ENCODE measurements at places on chromosomes 11 and 22.

DNA sequence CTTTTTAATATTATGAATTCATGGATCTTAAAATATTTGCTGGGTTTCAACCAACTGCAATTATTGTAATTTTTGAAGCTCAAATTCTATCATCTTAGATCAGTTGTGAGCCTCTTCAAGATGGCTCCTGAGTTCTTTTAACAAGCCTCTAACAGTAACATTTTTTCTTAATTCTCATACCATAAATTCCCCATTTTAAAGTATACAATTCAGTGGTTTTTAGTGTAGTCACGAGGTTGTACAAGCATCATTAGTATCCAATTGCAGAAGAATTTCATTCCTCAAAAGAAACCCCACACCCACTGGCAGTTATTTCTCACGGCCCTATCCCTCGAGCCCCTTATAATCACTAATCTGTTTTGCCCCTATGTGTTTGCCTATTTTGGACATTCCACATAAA is 270.8 kb downstream of the SBF2 start:
- H3K4me3 ChIP-seq = no peak overlapping the region
- no peaks in the 10 kb centered on the region for H3K27me3 ChIP-seq
- DNase-seq = no peak
- no peaks in the 10 kb centered on the region for H3K36me3 ChIP-seq

DNA sequence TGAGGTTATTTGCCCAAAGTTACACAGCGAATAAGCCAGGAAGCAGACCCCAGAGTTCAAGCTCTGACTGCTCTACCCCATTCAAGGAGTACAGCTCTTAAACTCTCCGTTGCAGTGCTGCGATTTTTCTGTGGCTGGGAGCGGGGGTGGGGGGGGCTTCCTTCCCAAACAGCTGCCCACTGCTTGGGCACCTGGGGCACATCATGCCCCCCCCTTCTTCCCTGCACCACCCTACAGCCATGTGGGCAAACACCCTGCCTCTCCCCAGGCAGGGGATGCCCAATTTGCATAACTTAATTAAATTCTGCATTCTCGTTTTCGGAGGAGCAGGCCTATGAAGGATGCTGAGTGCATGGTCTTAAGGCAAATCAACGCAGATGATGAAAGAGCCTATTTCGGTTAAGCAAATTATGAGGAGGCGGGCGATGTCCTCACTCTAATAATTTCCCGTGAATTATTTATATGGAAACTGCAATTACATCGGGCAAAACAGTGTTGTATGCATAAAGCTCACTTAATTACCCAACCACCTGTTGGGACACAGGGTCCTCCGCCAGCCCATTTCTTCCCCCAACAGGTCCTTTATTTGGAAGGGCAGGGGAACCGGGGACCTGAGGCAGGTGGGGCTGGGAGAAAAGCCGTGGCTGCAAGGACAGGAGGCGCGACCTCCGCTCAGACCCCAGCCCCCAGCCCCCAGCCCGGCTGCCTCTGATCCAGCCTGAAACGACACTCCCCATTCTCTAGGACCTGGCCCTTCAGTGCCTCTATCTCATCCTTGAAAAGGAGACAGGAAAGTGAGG is 610.5 kb downstream of the BUD13 start:
- H3K4me3 ChIP-seq = no peak overlapping the region
- H3K36me3 ChIP-seq = no peaks in the 10 kb centered on the region
- H3K4me1 ChIP-seq = no peaks in the 10 kb centered on the region
- no peak overlapping the region for H3K27ac ChIP-seq
- peaks cover 4% of the 10 kb centered on the region for H3K27me3 ChIP-seq

DNA sequence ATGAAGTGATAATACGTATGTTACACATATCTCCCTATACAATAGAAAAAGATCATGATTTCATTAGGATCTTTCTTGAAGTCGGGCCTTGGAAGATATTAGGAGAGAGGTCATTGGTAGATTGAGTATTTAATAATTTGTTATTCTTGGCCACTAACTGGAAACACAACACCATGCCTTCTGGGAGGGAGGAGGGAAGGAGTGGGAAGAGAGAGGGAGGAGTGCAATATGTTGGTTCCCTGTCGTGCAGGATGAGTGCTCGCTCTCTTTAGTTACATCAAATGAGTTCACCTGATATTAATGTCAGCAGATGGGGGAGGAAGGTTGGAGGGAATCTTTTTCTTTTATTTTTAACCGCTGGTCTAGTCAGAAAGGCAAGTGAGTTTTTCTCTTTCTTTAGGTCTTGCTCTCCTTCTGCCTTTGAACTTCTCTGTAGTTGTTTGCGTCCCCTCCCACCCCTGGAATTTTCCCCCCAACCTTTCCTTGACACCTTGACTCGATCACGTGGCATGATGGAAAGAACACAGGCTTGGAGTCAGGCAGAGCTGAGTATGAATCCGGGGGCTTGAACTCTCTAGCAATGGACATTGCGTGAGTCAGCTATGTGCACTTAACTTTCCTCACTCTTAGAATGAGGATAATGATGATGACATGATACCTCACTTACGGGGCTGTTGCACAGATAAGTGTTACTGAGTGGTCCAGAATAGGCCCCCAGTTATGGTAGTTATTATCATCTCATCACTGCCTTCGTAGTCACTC is 6.2 kb downstream of the ADAMTS15 start:
- H3K4me3 ChIP-seq = no peak overlapping the region
- no peak for DNase-seq
- H3K27ac ChIP-seq = no peak overlapping the region

DNA sequence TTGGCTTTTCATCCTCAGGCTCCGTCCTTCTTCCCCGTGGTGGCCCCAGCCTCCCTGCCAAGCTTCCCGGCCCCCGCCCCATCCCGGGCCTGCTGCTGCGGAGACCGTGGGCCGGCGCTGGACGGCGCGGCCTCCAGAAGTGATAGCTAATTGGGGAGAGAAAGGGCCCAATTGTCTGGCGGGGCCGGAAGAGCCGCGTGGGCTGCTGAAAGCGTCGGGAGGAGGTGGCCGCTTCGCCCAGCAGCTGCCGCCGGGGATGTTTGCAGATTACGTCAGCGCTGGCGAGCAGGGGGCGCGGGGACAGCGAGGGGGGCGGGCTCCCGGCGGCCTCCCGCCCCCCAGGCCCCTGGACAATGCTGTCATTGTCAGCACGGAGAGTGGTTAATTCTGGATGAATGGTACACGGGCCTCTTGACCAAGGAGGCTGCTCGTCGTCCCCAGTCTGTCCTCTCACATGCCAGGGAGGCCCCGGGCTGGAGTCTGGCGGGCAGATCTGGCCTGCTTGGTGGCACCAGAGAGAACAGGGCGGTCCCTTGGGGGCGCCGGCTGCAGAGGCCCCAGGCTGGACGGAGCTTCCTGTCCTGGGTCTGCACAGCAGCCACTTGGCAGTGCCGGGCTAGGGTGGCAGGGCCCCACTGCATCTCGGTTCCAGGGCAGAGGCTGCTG is 1.6 kb downstream of the SMIM38 start:
- H3K4me1 ChIP-seq = peaks cover 15% of the 10 kb centered on the region
- DNase-seq = no peak
- H3K4me3 ChIP-seq = peak overlapping the region; percentile 38
- H3K27me3 ChIP-seq = peaks cover 24% of the 10 kb centered on the region

- H3K27ac ChIP-seq = peak overlapping the region; percentile 65
- H3K4me1 ChIP-seq = peaks cover 30% of the 10 kb centered on the region
- H3K27me3 ChIP-seq = no peaks in the 10 kb centered on the region
- no peaks in the 10 kb centered on the region for H3K36me3 ChIP-seq
These were observed 8.8 kb upstream of the PDGFB start for GRCh38 chr22:39253435-39254070.

DNA sequence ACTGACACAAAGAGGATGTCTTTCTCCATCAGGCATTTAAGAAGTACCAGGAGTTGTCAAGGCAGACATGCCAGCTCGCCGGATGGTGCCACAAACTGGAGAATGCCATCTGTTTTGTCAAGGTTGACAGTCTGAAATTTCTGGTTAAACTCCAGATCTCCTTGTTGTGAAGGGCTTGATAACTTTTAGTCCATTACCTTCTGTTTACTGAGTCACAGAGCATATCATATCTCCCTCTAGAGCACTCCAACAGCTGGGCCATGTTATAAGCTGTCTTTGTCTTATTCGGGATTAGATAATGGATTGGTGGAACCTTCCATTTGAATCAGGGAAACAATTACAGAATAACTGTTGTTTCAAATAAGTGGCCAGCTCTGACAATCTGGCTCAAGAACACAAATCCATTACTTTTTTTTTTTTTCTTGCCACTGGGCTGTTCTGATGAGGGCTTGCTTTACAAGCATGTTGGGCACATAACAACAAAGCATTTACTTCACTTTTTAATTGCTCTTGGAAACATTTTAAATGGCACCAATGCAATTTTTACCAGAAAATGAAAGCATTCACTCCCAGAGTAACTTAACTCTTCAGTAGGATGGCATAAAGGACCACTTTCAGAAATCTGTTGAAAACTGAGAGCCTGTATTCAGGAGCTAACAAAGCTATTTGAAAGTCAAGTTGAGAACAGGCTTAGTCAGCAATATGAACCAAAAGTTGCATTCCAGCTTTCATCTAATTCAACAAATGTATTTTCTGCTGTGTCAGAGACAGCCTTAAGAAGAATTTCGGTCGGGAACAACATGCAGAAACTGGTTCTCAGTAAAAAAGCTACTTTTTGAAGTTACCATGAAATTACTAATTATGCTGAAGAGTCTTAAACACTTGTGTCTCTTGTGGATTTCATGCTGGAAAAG is 227.6 kb upstream of the PITPNB start:
- H3K4me3 ChIP-seq = no peak overlapping the region
- DNase-seq = no peak
- no peaks in the 10 kb centered on the region for H3K27me3 ChIP-seq
- no peak overlapping the region for H3K27ac ChIP-seq

- no peak overlapping the region for H3K4me3 ChIP-seq
- H3K27me3 ChIP-seq = no peaks in the 10 kb centered on the region
- H3K36me3 ChIP-seq = no peaks in the 10 kb centered on the region
- H3K27ac ChIP-seq = peak overlapping the region; percentile 2
- DNase-seq = no peak
These were observed 3.1 kb upstream of the SH3BP1 start for GRCh38 chr22:37636186-37636948.

DNA sequence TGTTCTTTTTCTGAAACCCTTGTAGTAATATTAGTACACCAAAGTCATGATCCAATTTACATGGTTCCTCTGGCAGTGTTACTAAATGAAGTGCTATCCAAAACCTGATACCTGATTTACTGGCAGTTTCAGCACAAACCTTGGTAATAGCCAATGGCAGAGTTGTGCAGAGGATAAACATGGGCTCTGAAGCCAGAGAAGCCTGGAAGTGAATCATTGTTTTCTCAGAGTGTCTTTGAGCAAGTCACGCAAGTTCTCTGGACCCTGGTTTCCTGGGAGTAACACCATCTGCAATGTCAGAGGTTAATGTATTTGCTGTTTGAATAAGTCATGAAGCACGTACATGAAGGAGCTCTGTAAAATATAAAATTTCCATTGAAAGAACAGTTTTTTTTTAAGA is 222.3 kb upstream of the NARS2 start:
- H3K36me3 ChIP-seq = no peaks in the 10 kb centered on the region
- no peak overlapping the region for H3K27ac ChIP-seq
- no peak overlapping the region for H3K4me3 ChIP-seq
- no peaks in the 10 kb centered on the region for H3K27me3 ChIP-seq
- H3K4me1 ChIP-seq = peaks cover 70% of the 10 kb centered on the region

- peaks cover 19% of the 10 kb centered on the region for H3K36me3 ChIP-seq
- H3K4me3 ChIP-seq = no peak overlapping the region
- DNase-seq = no peak
- H3K27ac ChIP-seq = no peak overlapping the region
- no peaks in the 10 kb centered on the region for H3K27me3 ChIP-seq
These were observed 31.2 kb downstream of the MRPL48 start for GRCh38 chr11:73818846-73819245.

- H3K27me3 ChIP-seq = peaks cover 4% of the 10 kb centered on the region
- no peak overlapping the region for H3K27ac ChIP-seq
- no peaks in the 10 kb centered on the region for H3K36me3 ChIP-seq
- H3K4me3 ChIP-seq = no peak overlapping the region
- no peak for DNase-seq
- H3K4me1 ChIP-seq = no peaks in the 10 kb centered on the region
These were observed 151.3 kb upstream of the SEZ6L start for GRCh38 chr22:26017932-26018331.

DNA sequence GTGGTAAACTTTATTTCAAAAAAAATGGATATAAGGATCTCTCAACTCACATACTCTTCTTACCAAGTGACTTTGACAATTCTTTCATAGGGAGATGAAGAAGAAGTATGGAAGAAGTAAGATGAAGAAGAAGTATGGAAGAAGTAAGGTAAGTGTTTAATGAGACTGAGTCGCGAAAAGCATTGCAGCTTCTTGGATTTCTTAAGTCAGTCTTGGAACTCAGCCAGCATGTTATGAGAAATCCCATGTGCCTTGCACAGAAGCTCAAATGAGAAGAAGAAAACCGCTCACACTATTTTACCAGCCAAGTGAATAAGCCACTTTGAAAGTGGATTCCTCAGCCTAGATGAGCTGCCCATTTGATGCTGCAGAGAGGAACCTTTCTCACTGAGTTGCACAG is 332.0 kb upstream of the CCDC179 start:
- no peak overlapping the region for H3K27ac ChIP-seq
- H3K36me3 ChIP-seq = no peaks in the 10 kb centered on the region
- no peaks in the 10 kb centered on the region for H3K4me1 ChIP-seq
- no peaks in the 10 kb centered on the region for H3K27me3 ChIP-seq

DNA sequence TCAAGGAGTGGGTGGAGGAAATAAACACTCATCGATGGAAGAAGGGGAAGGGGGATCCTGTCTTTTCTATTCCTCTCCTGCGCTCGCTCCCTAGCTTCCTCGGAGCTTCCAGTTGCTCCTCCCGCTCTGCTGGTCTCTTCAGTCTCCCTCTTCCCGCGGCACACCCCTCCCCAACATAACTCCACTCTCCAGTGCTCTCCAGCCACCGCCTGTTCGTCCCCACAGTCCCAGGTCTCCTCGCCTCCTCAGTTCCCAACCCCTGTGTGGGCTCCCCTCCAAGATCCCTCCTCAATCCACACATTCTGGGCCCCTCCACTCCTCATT is 438 bp downstream of the ZW10 start:
- H3K27me3 ChIP-seq = no peaks in the 10 kb centered on the region
- H3K36me3 ChIP-seq = peaks cover 7% of the 10 kb centered on the region
